Vein endothelial cell (primary cell): ENCODE measurements at places on chromosomes 6 and 20. TPM values are rescaled to one million over a fixed set of nuclear protein-coding genes. Genes with fewer than 3 reads are reported as not detected.

CRISP3 gene
- not detected in 2 replicates for total RNA-seq

BLTP3A gene
- total RNA-seq, result 10.9 and 12.4 TPM in 2 replicates

VTA1 gene
- 62.1 and 68.2 TPM in 2 replicates for total RNA-seq

ZBTB24 gene
- total RNA-seq, result 8.1 and 8.2 TPM in 2 replicates

MLN gene
- total RNA-seq, result not detected in 2 replicates
